ENCODE measurements at places on chromosomes 7 and 10.
A peak's percentile ranks its signal among the peaks of the same experiment; 100 is the strongest.

- H3K4me3 ChIP-seq = no peak overlapping the region
- no peak for DNase-seq
- H3K4me1 ChIP-seq = no peaks in the 10 kb centered on the region
- H3K27me3 ChIP-seq = no peaks in the 10 kb centered on the region
- H3K36me3 ChIP-seq = no peaks in the 10 kb centered on the region
- H3K27ac ChIP-seq = no peak overlapping the region
Measured at GRCh38 chr10:30114881-30115625, 55.7 kb upstream of the JCAD start.

GRCh38 chr10:64283621-64284020, 762.4 kb downstream of the REEP3 start:
- no peak overlapping the region for H3K4me3 ChIP-seq
- no peaks in the 10 kb centered on the region for H3K4me1 ChIP-seq
- H3K27ac ChIP-seq = no peak overlapping the region
- no peaks in the 10 kb centered on the region for H3K36me3 ChIP-seq

DNA sequence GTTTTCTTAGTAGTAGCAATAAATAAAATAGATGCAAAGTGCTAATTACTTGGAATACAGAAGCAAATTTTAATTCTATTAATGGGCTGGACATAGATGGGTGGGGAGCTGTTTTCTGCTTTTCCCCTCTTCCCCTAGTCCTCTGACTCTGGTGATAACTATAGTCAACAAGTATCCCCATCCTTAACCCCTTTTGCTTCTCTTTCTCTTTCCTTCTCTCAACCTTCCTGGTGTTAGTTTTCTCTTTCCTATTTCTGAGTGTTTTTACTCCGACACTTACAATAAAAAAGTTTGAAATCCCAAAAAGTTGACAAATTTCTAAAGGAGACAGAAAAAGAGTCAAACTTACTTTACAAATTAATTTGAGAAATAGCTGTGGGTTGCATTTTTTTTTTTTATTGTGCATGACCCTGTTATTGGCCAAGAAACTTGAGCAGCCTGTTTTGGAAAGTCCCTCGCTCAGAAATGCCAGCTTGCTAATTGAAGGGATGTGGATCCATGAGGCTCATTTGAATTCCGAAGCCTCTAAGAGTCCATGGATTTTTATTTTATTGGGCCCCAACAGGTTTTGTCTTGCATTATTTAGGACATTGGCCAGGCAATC, 2.4 kb downstream of the FAS start:
- H3K36me3 ChIP-seq = no peaks in the 10 kb centered on the region
- H3K4me1 ChIP-seq = peaks cover 75% of the 10 kb centered on the region
- no peaks in the 10 kb centered on the region for H3K27me3 ChIP-seq
- peak overlapping the region; percentile 82 for H3K4me3 ChIP-seq

GRCh38 chr10:25938405-25938804, 4.4 kb downstream of the MYO3A start:
- no peaks in the 10 kb centered on the region for H3K36me3 ChIP-seq
- H3K27ac ChIP-seq = no peak overlapping the region
- peaks cover 40% of the 10 kb centered on the region for H3K27me3 ChIP-seq
- no peaks in the 10 kb centered on the region for H3K4me1 ChIP-seq
- H3K4me3 ChIP-seq = no peak overlapping the region
- DNase-seq = no peak

DNA sequence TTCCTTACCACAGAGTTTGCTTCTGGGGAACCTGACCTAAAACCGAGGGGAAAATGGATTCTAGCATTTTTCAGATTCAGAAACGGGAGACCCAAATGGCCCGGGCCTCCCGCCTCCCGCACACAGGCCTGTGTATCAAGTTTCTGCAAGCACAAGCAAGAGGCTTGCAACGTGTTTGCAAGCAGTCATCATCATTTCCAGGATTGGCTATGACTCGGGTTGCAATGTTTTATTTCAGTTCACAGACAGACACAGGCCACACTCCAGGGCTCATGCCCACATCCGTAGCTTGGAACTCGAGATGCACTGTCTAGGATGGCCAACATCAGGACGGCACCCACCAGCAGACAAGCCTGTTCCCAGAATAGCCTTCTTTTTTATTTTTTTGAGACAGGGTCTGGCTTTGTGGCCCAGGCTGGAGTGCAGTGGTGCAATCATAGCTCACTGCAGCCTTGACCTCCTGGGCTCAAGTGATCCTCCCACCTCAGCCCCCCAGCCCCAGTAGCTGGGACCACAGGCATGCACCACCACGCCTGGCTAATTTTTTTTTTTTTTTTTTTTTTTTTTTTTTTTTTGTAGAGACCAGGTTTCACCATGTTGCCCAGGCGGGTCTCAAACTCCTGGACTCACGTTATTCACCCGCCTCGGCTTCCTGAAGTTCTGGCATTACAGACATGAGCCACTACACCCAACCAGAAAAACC, 68.1 kb upstream of the FOXK1 start:
- peak overlapping the region; percentile 73 for H3K27ac ChIP-seq
- no peak overlapping the region for H3K4me3 ChIP-seq
- no peak for DNase-seq
- H3K27me3 ChIP-seq = no peaks in the 10 kb centered on the region
- peaks cover 20% of the 10 kb centered on the region for H3K4me1 ChIP-seq

DNA sequence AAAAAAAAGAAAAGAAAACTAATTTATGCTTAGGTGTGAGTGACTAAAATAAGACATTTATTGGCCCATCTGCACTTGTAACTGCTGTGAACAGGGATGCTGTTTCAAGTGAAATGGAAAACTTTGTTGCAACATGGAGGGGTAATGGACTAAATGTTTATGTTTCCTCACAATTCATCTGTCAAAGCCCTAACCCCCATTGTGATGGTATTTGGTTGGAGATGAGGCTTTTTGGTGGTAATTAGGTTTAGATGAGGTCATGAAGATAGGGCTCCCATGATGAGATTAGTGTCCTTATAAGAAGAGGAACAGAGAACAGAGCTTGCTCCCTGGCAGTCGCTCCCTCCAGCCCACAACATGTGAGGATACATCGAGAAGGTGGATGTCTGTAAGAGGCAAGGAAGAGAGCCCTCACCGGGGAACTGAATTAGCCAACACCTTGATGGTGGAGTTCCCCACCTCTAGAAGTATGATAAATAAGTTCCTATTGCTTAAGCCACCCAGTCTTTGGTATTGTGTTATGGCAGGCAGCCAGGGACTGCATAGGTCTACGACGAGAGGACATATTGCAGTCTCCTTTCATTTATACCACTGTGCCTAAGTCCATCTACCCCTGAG, 28.6 kb upstream of the VCL start:
- H3K27me3 ChIP-seq = no peaks in the 10 kb centered on the region
- H3K27ac ChIP-seq = no peak overlapping the region
- H3K4me1 ChIP-seq = peaks cover 38% of the 10 kb centered on the region
- no peak for DNase-seq
- H3K4me3 ChIP-seq = no peak overlapping the region

- DNase-seq = no peak
- H3K27me3 ChIP-seq = no peaks in the 10 kb centered on the region
- H3K27ac ChIP-seq = no peak overlapping the region
Measured at GRCh38 chr7:130703851-130704250, 17.5 kb upstream of the TSGA13 start.

DNA sequence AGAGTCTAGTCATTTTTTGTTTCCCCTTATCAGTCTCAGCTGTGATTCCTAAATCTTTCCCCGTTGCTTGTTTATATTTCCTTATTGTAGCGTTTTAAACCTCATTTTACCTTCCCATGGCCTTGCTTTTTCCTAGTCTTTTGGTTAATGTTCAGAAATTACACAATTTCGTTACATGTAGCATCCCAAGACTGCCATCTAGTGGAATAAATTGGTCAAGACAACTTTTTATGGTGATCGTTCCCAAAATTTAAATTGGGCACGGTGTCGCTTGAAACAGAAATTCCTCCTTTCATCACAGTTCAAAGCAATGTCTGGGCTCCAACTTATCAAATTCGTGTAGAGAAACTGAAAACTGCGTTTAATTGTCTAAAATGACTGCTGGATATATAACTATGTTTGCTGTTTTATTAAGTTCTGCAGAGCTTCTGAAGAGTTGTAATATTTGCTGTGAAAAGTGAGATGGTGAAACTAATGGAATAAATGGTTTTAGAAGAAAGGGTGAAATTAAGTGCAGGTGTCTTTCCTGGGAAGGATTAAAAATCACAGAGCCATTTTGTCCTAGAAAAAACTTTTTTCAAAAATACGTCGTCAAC, 370.2 kb downstream of the PHF14 start:
- no peaks in the 10 kb centered on the region for H3K27me3 ChIP-seq
- no peak overlapping the region for H3K27ac ChIP-seq
- no peak overlapping the region for H3K4me3 ChIP-seq
- no peaks in the 10 kb centered on the region for H3K36me3 ChIP-seq
- DNase-seq = peak; percentile 60

DNA sequence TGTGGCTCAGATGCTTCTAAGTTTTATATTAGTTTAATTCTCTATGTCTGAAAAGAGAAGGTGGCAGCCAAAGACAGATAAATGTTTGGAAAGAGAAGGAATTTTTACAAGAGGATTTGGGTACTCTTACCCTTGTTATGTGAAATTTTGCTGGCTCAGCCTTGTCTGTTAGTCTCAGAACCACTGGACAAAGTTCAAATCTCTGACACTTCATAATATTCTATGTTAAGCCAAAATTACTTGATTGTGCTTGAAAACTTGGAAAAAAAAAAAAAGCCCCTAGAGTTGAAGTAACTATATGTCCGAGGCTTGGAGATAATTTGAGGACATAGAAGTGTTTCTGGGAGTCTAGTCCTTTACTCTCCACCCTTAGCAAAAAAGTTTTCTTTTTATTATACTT, 1079.3 kb upstream of the LRRTM3 start:
- H3K27ac ChIP-seq = no peak overlapping the region
- H3K4me3 ChIP-seq = no peak overlapping the region
- DNase-seq = peak; percentile 32
- no peaks in the 10 kb centered on the region for H3K36me3 ChIP-seq

GRCh38 chr7:44891791-44892190, 6.5 kb upstream of the PURB start:
- DNase-seq = no peak
- H3K4me3 ChIP-seq = no peak overlapping the region
- no peak overlapping the region for H3K27ac ChIP-seq
- H3K36me3 ChIP-seq = no peaks in the 10 kb centered on the region

DNA sequence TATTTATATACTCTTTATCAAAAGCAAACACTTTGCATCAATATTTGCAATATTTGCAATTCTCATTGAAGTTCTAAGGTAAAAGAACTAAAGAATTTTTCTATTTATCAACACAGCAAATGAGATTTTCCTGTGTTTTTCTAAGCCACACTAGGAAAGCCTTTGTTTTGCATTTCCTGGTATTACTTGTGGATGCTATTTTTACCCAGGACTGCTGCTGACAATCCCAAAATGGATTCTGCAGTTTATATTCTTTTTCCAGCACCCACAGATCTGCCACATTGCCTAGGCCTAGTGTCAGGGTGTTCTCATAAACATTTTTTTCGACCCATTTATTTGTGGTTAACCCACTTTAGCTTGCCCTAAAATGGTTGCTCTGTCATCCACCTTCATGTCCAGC, 25.9 kb downstream of the LRRC17 start:
- H3K4me1 ChIP-seq = no peaks in the 10 kb centered on the region
- H3K36me3 ChIP-seq = no peaks in the 10 kb centered on the region
- no peaks in the 10 kb centered on the region for H3K27me3 ChIP-seq
- no peak overlapping the region for H3K4me3 ChIP-seq
- H3K27ac ChIP-seq = peak overlapping the region; percentile 30

DNA sequence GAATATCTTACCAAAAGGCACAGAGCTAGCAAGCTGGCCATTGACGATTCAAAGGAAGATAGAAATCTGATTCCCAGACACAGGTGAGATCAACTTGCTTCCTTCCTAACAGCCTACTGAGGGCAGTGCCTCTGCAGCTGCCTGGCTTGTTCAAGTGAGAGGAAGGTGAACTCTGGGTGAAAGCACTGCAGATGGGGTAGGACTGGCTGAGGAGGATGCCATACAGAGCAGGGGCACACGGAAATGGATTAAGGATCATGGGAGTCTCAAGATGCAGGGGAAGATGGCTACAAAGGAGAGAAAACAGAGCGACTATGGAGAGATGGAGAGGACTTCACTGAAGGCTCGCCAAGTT, 34.4 kb upstream of the GPAM start:
- H3K4me1 ChIP-seq = no peaks in the 10 kb centered on the region
- no peak for DNase-seq
- H3K27me3 ChIP-seq = peaks cover 62% of the 10 kb centered on the region
- no peaks in the 10 kb centered on the region for H3K36me3 ChIP-seq
- H3K27ac ChIP-seq = no peak overlapping the region
- H3K4me3 ChIP-seq = no peak overlapping the region

- no peaks in the 10 kb centered on the region for H3K27me3 ChIP-seq
- H3K36me3 ChIP-seq = peaks cover 45% of the 10 kb centered on the region
- no peak overlapping the region for H3K27ac ChIP-seq
Measured at GRCh38 chr10:75030371-75030770, 81.1 kb upstream of the SAMD8 start.

GRCh38 chr7:102289057-102289456, 2.4 kb downstream of the SH2B2 start:
- H3K4me3 ChIP-seq = no peak overlapping the region
- DNase-seq = no peak
- H3K27ac ChIP-seq = no peak overlapping the region

- H3K36me3 ChIP-seq = no peaks in the 10 kb centered on the region
- no peak overlapping the region for H3K27ac ChIP-seq
- H3K4me3 ChIP-seq = no peak overlapping the region
- no peaks in the 10 kb centered on the region for H3K4me1 ChIP-seq
- no peak for DNase-seq
Measured at GRCh38 chr10:120162471-120162870, 269.9 kb downstream of the SEC23IP start.

- no peak overlapping the region for H3K27ac ChIP-seq
- H3K36me3 ChIP-seq = peaks cover 3% of the 10 kb centered on the region
- DNase-seq = peak; percentile 78
- H3K27me3 ChIP-seq = no peaks in the 10 kb centered on the region
- H3K4me3 ChIP-seq = peak overlapping the region; percentile 21
Measured at GRCh38 chr7:1555046-1555812, 776 bp downstream of the TMEM184A start.

DNA sequence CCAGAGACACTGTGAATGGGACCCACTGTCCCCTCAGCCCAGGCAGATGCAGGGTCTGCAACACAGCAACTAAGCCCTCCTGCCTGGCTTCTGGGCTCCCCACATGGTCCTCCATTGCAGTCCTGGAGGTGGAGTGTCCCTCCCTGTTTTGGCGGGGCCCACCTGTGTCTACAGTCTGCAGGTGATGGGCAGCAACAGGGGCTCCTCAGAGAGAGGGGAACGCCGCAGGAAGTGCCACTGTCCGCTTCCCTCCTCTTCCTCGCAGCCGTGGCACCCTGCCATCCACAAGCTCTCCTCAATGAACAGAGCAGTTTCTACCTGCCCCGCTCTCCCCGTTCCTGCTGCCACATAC, 9.3 kb downstream of the CAMK2G start:
- no peak overlapping the region for H3K4me3 ChIP-seq
- peaks cover 9% of the 10 kb centered on the region for H3K4me1 ChIP-seq
- peaks cover 29% of the 10 kb centered on the region for H3K36me3 ChIP-seq
- no peak for DNase-seq
- H3K27ac ChIP-seq = peak overlapping the region; percentile 92
- H3K27me3 ChIP-seq = no peaks in the 10 kb centered on the region
